ENCODE measurements at places on chromosomes 2 and 18.

GRCh38 chr2:215528555-215528954, 92.7 kb upstream of the FN1 start:
- DNase-seq = no peak

- no peak for DNase-seq
Observed at GRCh38 chr18:51053814-51054213, 23.8 kb downstream of the SMAD4 start.

DNA sequence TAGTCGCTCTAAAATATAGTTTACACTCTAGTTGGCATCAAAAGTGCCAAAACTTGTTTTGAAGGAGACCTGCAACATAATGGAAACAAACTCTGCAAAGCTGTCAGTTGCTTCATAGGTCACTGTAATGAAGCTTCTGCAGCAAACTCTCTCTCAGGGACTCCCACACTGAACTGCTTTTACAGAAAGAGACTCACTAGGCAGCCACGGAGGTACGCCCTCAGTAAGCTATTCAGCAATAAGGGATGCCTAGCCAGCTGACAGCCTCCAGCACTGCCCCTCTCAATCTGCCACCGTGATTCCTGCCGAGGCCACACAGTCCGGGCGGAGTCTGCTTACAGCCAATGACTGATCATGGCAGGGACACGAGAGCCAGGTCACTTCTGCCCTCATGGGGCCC, 51.1 kb downstream of the COLEC12 start:
- no peak for DNase-seq

DNA sequence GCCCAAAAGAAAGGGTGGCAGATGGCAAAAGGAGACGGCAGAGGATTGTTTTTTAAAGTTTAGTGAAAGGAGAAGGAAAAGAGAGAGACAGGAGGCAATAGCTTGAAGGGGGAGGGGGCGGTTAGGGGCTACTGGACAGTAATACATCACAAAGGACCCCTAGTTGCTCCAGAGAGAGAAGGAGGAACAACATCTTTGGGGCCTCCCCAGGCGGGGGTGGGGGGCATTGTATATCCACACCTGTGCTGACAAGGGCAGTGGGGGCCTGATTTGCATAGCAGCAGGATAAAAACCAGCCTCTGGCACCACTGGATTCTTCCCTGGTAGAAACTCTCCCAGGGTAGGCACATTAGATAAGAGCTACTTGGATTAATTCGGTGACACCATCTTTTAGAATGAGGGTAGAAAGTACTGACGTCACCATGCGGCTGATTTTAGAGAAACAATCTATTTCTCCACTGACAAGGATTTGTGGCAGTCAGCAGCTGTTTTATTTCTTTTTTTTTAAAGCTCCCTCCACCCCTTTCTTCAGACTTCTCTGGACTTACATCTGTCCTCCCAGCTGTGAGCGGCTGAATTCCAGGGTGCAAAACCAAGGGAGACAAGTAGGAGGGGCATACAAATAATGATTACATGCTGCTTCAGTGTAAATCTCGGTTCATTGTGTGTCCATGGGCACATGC, 199.8 kb upstream of the NRP2 start:
- DNase-seq = no peak

- no peak for DNase-seq
Observed at GRCh38 chr18:35818353-35818667, 154.2 kb upstream of the RMP24 start.

DNA sequence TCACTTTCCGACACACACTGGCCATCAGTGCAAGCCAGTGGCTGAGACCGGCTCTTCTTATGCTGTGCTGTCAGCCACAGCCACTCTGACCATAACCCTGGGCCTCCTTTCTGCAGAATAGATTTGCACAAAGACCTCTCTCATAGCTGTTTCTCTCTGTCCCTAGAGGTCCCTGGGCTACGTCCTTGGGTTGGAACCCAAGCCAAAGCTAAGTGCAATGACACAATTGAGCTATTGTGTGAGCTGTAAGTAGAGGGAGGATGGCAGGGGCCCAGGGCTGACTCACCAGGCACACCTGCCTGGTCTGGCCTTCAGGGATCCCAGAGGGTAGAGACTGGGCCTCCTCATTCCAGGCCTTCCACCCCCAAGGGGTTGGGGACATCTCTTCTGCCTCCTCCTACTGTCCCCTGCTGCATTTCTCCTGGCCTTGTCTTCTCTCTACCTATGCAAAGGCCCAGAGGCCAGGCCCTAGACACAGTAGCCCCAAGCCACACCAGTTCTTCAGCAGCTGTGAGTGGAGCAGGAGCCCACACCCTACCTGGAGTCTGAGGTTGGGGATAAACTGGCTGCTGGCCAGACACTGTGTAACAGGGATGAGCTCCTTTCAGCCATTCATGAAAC, 174.6 kb downstream of the NCK2 start:
- no peak for DNase-seq

DNA sequence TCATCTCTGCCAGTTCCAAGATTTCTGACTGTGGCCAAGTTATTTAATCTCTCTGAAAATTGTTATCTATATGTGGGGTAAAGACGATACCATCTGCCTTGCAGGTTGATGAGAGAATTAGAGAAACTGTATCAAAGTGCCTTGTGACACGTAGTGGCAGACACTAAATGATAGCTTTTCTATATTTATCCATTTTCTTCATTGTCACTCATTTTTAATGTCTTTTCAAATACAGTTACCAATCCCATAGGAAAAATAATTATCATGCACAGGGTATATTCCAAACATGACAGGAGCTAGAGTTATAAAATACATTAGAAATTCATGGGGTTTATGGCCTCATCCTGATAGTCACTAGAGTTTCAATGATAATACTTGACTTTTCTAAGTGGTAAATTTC, 95.6 kb upstream of the NOL4 start:
- DNase-seq = no peak

DNA sequence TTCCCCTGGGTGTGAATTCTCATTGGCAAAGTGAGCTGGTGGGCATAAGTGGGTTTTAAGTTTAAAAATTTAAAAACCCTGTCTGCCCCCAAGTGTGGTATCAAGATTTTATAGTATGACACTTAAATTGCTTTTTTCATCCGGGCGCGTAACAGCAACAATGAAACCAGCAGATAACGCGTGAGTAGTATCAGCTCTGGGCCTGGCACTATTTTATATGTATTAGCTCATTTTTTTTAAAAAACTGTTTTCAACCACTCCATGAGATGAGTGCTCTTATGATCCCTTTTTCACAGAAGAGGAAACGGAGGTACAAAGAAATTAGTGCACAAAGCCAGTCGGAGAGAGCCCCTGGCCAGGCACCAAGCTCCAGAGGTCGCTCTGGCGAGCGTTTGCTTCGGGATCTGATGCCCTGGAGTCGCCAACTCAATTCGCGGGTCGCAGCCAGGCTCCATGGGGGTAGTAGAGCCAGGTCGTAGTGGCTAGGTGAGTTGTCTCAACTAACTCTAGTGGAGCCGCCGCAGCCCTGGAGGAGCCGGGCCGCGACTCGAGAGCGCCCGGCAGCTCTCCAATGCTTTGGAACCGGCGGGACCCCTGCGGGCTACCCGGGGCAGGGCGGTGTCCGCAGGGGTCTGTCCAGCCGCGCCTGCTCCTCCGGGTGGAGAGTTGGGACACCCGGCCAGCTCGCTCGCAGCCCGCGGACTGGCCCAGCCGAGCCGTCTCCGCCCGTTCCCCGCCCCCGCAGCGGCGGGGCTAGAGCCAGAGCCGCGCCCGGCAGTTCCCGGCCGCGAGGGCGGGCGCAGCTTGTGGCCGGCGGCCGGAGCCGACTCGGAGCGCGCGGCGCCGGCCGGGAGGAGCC, at the start of gene IL1R1:
IL1R1 (plus strand) TSS at position 777 of the 859 bp plus-strand sequence. CDS start 14,979 bp downstream, outside the sequence.
- DNase-seq = no peak

DNA sequence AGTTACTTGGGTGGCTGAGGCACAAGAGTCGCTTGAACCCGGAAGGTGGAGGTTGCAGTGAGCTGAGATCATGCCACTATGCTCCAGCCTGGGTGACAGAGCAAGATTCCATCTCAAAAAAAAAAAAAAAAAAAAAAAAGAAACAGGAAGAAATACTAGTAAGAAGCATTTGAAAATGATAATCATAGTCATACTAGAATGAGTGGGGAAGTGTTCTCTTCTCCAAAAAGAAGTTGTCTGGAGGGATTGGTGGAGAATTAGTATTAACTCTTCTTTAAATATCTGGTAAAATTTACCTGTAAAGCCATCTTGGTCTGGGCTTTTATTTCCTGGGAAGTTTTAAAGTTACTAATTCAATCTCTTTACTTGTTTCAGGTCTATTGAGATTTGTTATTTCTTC, 131.8 kb downstream of the FAM210A start:
- DNase-seq = no peak

DNA sequence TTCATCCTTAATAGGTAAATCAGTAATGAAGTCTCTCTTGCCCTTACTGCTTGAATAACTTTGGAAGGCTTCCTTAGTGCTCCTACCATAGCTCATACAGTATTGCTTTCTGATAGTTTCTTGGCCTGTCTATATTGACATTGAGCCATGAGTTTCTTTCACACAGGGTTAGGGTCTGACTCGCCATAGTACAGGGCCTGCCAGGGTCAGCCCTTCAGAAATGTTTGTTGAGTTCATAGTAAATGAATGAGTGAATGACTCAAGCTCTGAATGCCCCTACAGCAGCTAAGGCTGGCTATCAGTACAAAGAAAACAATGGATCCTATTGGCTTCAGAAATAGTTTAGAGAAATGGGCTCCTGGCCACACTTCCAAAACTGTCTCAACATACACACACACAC, 65.0 kb upstream of the LRATD1 start:
- no peak for DNase-seq

GRCh38 chr2:99903981-99904380, 238.4 kb downstream of the AFF3 start:
- no peak for DNase-seq

DNA sequence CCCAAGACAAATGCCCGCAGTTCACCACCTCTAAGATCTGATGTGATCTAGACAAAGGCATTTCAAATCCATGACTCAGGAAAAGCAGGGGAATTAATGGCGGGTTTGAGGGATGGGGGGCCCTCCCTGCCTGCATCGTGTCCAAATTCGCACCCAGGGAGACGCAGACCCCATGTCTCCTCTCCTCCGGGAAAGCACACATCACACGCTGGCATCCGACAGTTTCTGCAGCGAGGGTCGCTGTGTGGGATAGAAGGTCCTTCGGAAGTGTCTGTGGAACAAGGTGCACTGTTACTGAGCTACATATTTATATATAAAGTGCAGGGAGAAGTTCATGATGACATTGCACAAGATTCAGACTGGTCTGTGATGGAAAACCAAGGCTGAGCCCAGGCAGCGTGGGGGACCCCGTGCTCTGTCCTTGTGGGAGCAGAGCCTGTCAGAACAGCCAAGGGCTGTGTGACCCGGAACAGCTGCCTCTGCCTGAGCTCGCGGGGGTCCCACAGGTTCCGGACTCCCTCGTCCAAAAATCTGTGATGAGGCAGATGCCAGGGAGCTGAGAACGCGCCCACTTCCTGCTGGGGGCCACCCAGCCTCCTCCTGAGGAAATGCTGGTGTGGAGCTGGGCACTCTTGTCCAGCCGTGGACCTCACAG, 82.3 kb upstream of the CTDP1 start:
- no peak for DNase-seq

- no peak for DNase-seq
Observed at GRCh38 chr2:17733599-17733998, 20.0 kb downstream of the SMC6 start.

GRCh38 chr2:172697296-172697695, 38.3 kb upstream of the RAPGEF4 start:
- DNase-seq = no peak

GRCh38 chr18:33611525-33612135, 33.6 kb downstream of the ASXL3 start:
- DNase-seq = no peak

DNA sequence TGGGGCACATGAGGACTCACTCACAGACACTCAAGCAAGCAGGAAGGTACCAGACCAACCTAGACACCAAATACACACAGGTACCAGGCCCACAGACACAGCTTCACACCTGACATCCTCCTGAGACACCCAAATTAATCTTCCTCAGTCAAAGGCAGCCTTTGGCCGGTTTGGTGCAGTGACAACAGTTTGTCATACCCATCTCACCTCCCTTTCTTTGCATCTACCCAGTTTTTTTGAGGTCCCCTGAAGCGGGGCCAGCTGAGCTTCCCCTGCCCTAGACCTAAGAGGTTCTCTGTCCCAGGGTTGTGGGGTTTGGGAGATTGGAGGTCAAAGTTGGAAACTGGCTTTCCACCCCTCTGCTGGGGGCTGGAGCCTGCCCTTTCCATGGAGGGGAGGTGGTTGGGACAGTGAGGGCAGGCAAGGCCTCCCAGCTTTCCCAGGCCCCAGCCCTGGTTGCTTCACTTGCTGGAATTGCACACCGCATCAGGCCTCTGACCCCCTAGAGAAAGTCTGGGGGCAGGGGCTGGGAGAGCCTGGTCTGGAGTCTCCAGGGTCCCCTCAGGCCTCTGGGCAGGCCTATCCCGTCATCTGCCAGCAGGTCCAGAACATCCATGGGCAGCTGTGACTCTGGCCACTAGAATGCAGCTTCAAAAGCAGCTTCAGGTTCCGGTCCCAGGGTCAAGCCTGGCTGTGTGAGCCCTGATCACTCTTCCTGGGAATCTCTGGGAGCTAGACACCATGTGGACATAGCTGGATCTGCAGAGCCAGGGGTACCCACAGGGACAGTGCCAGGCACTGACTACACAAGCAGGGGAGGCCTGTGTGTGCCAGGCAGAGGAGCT, 12.5 kb upstream of the TEX261 start:
- DNase-seq = no peak

DNA sequence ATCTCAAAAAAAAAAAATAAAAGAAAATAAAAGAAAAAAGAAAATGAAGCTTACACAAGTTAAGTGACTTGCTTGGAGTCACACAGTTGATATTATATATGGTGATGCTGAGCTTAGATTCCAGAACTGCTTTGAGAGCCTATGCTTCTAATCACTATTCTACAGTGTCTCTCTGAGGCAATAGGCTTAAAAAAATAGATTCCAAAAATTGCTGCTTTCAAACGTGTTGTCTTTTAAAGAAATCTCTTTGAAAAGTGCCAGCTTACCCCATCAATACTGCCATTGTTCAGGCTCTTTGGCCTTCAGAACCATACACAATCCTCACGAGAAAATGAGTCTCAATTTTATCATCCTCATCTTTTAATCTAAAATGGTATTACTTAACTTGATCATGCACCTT, 102.6 kb downstream of the CDK15 start:
- no peak for DNase-seq

DNA sequence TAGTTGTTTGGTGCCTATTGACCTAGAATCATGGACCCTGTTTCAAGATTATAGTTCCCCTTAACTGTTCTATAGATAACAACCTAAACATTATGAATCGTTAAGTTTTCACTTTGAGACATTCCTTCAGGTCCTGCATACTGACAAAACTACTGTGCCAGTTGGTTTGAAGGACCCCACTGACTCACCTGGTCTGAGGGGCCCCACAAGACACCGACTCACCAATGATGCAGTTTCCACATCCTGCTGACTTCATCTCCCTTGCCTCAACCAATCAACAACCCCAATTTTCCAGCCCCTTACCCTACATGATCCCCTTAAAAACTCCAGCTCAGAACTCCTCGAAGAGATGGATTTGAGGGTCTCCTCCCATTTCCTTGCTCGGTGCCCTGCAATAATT, 89.6 kb upstream of the CCDC141 start:
- no peak for DNase-seq

GRCh38 chr2:147222506-147222905, 622.3 kb upstream of the ACVR2A start:
- DNase-seq = no peak

Data from activated gamma-delta T cell treated with Interleukin-2 at 50 U/mL for 16 hours (primary cell).